RWPE2 (cell line): ENCODE measurements at places on chromosomes 12 and 14.

- DNase-seq = no peak
Observed at GRCh38 chr14:54893151-54893760, 9.4 kb downstream of the GCH1 start.

DNA sequence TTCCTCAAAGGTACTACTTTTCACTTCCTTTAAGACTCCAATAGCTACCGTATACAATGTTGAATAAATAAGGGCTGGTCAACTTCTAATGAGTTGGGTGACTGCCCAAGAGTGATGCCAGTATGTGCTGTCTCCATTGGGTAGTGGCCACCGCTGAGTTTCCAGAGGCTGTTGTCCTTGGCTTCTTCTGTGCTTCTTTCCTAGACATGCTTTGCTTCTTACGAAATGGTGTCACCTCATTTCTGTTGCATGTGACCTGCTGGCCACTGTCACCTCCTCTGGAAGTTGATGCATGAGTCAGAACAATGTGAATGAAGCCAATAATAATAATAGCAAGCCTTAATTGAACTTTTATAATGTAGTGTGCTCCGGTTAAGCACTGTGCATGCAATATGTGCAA, 7.5 kb upstream of the NID2 start:
- no peak for DNase-seq

DNA sequence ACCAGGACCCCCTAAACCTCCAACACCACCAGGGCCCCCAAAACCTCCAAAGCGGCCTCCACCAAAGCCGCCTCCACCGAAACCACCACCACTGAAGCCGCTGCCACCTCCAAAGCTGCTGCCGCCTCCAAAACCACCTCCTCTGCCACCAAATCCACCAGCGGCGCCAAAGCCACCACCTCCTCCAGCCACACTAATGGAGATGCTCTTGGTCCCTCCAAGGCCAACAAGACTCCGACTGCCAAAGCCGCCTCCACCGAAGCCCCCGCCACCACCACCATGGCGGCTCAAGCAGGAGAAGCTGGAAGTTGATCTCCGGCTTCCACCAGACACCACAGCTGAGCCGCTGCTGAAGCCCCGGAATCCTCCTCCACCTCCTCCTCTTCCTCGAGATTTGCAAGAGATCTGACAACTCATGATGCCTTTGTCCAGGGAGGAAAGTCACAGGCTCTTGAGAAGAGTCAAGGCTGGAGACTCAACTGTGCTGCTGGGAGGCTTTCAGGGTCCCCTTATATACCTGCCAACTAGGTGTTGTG, at the start of gene KRT2:
Gene KRT2 (minus strand): TSS at position 486 of the 536 bp plus-strand sequence. CDS start 69 bp downstream, at position 417.
- no peak for DNase-seq

- no peak for DNase-seq
Observed at GRCh38 chr12:6424008-6424347, 20.8 kb upstream of the CD27 start.

DNA sequence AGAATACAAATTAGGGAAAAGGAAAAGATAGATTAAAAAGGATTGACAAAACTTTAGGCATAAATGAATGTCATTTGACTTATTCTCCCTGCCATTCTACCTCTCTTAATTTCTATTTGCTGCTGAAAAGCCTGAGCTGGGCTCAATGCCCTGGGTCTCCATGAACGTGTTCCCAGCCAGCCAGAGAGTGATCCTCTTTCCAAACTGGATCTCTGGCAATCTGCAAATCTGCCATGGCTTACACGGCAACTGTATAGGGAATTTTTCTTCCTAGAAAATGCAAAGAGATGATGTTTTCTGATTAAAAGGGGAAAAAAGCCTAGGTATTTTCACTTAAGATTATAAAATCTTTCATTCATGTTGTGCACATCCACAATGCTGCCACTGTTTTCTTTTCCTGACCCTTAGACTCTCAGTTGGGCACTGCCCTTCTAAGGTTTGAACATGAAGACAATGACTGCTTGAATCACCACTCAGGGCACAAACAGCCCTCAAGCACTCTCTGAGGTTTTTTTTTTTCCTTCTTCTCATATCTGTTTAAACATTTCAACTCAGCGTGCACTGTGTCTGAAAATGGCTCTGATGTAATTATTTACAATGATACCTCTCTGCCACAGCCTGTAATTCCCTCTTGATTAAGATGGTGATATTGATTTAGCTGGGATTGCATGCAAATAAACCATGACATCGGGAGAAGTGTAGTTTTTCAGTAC, 60.3 kb downstream of the DACT1 start:
- no peak for DNase-seq

- no peak for DNase-seq
Observed at GRCh38 chr14:88078525-88078924, 73.6 kb downstream of the GPR65 start.

DNA sequence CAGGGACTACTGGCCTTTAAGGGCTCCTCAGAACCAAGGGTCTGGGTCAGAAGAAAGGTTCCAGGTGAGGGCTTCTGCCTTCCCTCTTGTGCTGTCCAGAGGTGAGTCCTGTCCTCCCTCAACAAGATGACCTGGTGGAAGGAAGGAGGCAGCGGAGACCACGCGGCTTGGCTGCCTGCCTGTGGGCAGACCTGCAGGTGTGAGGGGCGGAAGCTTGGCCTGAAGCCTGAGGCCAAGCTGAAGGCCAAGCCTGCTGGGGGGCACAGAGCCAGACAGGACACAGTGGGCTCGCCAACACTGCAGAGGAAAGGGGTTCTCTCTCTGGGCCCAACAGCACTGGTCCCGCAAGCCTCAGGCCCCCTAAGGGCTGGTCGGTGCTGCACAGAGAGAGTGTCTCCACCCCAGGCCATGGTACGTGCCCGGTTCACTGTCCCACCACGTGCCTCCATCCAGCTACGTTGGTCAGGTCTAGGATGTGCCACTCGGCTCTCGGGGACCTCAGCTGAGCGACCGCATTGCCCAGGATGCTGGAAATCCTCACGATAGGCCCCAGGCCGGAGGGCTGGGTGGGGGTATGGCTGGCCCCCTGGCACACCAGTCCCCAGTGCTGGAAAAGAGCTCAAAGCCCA, 170.0 kb upstream of the PRMT8 start:
- no peak for DNase-seq

DNA sequence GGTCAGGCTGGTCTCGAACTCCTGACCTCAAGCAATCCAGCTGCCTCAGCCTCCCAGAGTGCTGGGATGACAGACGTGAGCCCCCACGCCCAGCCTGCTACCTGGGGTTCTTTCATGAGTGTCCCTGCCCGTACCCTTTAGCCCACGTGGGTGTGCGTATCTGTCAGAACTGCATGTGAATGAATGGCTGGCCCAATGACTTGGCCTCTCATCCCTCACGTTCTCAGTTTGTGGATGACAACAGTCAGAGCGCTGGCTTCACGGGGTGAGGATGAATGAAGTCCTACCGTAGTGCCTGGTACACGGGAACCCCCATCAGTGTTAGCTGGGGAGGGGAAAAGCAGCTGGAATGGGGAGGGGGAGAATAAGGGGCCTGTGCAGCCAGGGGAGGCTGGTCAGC, 16.1 kb upstream of the ZDHHC22 start:
- DNase-seq = no peak

DNA sequence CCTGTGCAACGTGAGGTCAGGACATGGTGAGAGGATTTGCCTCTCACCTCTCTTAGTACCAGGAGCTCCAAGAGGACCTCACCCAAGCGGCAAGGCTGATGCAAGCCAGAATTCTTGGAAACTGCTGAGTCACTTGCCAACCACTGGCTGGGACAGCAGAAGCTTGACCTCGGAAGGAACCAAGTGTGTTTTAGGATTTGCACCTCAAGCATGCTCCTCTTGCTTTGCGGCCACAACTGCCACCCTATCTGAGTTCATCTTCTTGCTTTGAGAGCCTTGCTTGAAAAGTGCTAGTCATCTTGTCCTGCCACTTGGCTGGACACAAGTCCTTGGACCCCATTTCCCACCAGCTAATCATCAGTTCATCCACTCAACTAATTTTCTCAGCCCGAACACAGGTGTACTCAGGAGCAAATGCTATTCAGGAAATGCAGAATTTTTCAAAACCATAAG, 195.8 kb downstream of the SLC25A21 start:
- no peak for DNase-seq

DNA sequence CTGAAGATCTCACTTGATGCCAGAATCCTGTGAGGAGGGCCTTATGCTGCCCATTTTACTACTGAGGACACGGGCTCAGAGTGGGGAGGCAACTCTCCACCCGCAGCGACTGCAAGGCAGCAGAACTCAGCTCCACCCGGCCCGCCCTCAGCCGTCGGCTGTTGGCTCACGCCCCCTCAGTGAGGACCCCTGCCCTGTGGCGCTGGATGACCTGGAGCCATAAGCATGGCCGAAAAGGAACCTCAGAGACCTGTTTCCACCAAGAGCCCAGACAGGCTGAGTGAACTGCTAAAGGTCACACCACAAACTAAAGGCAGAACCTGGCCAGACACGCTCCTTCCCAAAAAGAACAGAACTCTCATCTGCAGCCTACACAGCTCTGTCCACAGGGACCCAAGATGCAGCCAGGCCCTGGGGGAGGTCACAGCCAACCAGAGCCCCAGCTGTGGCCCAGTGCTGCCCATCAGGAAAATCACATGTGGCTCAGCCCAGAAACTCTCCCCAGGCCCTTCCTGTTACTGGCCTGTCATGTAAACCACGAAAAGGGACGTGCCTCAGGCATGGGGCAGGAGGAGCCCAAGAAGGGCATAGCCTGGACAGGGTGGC, 32.8 kb downstream of the CCNK start:
- DNase-seq = no peak

DNA sequence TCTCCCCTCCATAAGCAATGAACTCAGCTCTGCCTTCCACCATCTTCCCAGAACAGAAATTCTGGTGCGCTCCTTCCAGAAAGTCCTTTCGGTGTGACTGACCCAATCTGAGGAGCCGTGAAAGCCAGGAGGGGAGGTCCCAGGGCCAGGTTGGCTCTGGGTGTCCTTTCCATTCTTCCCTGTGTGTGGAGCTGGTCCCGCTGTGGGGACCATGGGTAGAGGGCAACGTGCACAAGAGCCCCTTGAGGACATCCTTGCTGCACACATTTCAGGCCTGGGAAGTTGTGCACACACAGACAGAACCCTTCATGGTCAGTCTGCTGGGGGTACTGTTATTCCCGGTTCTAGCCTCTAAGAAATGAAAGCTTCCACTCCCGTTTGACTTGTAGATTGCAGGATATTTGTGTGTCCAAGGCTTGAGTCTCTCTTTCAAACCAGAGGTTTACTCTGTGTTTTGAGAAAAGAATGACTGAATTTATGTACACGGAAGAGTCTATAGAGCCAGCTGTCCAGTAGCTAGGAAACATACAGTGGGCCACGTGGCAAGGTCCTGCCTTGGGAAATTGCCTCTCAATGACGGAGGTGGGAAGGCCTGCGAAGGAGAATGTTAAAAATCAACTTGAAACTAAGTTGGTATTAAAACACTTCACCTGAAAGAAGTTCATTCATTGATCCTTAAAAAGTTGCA, 10.1 kb downstream of the NFKBIA start:
- no peak for DNase-seq

DNA sequence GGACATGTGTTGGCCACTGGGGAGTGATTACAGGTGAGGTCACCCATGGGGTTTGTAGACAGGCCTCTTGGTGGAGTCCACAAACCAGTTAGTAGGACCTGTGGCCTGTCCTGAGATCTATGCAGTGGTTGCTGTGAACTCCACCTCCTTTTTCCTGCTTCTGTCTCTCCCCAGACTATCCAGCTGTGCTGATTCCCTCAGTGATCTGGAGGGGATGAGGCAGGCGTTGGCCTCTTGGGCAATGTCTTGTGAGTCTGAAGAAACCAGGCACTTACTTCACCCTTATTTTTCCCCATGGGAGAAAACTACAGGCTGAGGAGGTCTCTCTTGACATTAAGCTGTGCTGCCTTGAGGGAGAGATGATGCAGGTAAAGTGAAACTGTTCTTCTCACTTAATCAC, 257.2 kb upstream of the PRICKLE1 start:
- no peak for DNase-seq

- no peak for DNase-seq
Observed at GRCh38 chr14:34212172-34212929, 249.7 kb downstream of the SPTSSA start.

- no peak for DNase-seq
Observed at GRCh38 chr14:31024010-31024480, 1.4 kb upstream of the AP4S1 start.

GRCh38 chr12:127398016-127398710, 868.8 kb upstream of the TMEM132C start:
- no peak for DNase-seq

- no peak for DNase-seq
Observed at GRCh38 chr12:968545-968944, 19.1 kb upstream of the RAD52 start.

DNA sequence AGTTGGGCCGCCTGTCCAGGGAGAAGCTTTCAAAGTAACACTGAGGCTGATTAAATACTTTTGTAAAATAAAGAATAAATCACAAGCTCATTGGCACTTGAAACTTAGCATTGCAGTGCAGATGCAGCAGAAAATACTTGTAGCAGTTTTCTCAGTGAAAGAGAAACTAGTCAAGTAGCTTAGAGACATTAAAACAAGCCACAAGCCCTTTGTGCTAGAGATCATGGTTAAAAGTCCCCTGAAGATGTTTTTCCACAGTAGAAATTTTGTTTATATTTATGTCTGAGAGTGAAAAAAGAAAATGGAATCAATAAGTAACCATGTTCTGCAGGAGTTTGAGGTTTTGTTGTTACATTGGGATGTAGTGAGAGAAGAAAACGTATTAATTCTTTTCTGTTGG, 5.9 kb downstream of the PSEN1 start:
- DNase-seq = no peak

GRCh38 chr12:40331886-40332285, 107.1 kb downstream of the LRRK2 start:
- DNase-seq = no peak

GRCh38 chr12:52903855-52904508, 894 bp downstream of the KRT8 start:
- DNase-seq = no peak

GRCh38 chr12:122793685-122794106, 19.3 kb downstream of the CCDC62 start:
- DNase-seq = no peak

- no peak for DNase-seq
Observed at GRCh38 chr12:103881261-103881660, 40.2 kb upstream of the NT5DC3 start.

- DNase-seq = no peak
Observed at GRCh38 chr14:59247801-59248584, 59.5 kb downstream of the DAAM1 start.

DNA sequence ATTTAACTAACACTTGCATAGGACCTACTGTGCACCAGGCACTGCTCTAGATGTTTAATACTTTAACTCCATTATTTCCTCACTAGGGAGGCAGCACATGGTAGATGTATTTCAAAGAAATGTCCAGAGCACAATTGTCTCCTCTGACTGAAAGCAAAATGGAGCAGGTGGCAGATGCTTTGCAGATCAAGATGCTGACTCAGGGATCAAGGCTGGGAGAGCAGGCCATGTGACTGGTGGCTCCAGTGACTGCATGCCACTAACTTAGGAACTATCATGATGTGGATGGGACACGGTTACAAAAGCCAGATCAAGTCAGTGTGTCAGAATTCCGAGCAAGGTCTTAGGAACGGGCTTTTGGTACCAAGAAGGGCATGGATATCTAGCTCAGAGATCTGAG, 28.2 kb downstream of the SERPINA11 start:
- DNase-seq = no peak

DNA sequence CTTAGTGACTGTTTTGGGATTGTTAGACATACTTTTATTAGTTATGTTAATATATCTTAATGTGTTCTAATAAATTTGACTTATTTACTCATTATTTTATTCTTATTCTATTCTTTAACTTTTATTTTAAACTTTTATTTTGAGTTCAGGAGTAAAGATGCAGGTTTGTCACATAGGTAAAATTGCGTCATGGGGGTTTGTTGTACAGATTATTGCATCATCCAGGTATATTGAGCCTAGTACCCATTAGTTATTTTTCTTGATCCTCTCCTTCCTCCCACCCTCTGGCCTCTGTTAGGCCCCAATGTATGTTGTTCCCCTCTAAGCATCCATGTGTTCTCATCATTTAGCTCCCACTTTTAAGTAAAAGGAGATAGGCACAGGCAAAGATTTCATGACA, 495.5 kb downstream of the MDGA2 start:
- no peak for DNase-seq
